ENCODE measurements at places on chromosomes 11 and 22.

DNA sequence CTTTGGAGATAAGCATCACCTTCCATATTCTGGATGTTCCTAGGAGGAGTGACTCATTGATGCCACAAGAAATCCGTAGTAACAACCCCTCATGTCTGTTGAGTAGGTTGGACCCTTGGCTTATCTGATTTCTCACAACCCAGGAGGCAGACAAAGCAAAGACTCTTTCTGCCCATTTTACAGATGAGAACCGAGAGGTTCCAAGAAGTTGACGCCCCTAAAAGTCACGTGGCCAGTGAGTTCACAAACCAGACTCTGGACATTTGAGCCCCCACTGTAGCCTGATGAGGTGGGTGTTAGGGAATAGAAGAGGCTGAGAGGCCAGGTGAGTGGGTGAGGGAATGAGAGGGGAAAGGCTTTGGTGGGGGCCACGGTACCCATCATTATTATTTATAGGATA lies 70.3 kb downstream of the TSPAN18 start:
- DNase-seq: no peak

DNA sequence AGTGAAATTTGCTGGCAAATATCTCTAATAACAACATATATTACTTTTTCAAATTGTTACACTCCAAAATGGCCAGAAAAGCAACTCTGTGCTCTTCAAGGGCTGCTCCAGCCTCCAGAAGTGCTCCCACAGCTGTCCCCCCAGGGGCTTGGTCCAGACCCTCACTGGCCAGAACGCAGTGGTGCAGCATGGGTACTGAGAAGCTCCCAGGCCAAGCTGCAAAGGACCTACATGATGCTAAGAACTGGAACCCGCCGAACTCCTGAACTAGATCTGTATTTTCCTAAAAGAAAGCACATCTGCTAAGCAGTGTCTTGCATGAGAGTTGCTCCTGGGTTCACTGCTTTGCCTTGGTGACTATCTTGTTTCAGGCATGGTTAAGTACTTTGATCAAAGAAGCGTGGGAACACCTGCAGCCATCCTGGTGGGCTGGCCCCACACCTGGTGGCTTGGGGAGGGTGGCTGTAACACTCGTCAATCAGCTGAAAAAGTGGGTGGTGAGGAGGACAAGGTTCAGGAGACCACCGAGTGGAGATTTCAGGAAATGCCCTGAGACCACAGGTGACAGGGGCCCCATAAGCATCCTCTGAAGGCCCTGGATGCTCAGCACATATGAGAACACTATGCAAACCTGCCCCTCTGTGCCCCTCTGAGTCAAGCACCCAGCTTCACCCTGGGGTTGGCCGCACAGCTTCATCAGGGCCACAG lies 72.7 kb upstream of the PITPNB start:
- no peak for DNase-seq

DNA sequence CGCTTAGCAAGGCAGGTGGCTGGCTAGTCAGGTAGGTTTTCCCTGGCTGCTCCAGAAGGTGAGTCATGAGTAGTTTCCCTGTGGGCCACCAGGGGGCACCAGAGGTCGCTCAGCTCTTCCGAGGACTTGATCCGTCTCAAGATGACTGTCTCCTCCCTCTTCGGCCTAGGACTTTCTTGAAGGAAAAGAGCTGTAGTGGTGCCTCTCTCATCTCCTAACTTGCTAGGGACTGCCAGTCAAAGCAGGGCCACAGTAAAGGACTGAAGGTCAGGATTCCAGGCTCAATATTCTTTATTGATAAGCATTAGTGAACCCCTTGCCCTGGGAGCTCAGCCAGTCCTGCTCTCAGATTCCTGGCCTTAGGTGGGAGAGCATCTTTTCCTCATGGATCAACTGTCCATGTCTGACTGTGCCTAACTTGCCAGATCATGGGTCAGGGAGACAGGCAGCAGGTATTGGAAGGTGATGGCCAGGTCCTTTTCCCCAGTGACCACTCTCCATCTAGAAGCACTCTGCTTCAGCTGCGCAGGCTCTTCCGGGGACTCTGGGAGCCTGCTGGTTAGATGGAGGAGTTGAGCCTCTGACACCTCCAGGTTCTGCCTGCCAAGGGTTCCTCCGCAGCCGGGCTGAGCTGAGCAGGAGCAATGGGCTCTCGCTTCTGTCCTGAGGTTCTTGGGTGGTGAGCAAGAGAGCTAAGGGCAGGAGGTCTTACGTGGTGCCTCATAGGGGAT lies 1.9 kb downstream of the POLD4 start:
- DNase-seq: peak; percentile 71

DNA sequence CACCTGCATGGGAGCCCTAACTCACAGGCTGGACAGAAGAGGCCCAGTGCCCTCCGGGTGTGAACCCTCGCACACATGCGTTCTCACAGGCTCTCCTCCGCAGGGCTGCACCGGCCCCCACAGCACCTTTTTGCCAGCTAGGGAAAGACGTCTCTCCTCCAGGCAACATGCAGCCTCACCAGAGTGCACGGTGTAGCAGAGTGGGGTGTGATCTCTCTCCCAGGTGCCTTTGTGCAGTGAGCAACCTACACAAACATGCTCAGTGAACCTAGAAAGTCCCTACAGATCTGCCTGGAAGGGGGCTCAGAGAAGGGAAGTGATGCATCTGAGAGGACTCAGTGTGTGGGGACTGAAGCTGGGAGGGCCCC lies 3.7 kb upstream of the CARNS1 start:
- DNase-seq: no peak

GRCh38 chr11:74611369-74611861 lies 19.0 kb downstream of the POLD3 start:
- DNase-seq: no peak

DNA sequence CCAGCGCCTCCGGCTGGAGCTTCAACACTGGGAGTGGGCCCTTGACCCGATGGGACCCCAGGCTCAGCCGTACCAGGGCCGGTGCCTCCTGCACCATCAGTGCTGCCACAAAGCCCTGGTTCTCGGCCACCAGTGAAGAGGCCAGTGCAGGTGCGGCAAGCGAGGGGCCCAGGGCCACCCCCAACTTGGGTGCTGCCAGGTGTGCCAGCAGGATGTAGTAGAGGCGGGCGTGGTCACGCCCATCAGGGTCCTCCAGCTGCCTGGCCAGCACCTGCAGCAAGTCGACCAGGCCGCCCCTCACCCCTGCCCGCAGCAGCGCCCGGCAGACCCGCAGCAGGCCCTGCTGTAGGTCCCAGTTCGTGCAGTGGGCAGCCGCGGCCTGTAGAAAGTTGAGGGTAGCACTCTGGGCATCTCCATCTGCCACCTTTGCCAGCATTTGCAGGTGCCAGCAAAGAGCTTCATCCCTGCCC lies 2.3 kb downstream of the AP5B1 start:
- no peak for DNase-seq

- DNase-seq: no peak
Observed at GRCh38 chr11:131470216-131470925, 100.0 kb downstream of the NTM start.

DNA sequence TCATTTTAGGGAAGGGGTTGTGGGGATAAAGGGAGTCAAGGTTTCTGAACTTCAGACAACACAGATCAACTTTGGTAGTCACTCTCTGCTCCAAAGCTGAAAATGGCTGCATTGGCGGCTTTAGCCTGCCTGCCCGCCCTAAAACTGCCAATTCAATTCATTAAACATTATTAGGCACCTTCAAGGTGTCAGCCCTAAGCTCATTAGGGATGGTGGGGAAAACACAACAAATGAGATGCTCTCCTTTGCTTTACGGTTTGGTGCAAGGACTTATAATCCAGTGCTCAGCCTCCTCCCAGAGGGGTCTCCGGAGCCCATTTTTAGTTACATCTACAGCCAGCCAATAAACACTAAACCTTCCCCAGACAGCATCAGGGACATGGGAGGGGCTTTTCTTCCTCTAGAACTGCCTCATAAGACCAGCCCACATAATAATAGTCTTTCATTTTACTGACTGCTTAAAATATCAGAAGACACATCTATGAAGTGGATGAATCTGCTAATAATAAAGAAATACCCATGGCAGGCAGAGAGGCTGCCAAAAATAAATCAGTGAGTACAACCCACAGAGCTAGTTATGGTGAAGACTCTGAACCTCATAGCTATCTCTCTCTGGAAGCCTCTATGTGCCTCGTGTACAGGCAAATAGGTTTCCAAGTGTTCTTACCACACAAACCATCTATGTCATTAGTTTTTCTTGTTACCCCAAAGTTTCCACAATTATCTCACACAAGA lies 102.8 kb upstream of the NCAM1 start:
- DNase-seq: no peak

DNA sequence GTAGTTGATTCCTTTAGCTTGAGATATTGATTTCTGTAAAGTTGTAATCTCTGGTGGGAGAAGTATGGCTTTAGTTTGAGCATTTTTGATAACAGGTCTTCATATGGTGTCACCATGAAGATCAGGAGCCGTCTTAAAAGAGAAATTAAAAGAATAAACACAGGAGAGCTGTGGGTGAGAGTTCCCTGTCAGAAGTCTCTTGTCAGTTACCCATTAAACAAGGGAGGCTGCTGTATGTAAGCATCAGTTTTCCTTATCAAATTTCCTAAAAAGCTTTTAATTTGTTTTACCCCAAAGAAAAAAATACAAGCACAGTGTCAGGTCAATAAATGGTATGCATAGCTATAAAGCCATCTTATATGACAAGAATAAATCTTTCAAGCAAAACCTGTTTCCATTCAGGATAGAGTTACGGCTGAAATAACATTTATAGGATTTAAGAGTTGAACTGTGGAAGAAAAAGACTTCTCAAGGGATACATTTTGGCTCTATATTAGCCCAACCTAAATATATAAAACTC lies 767.5 kb downstream of the JRKL start:
- DNase-seq: no peak

- DNase-seq: no peak
Observed at GRCh38 chr11:3950996-3951660, 95.7 kb downstream of the STIM1 start.

- no peak for DNase-seq
Observed at GRCh38 chr11:58574881-58575280, 775 bp downstream of the LPXN start.

DNA sequence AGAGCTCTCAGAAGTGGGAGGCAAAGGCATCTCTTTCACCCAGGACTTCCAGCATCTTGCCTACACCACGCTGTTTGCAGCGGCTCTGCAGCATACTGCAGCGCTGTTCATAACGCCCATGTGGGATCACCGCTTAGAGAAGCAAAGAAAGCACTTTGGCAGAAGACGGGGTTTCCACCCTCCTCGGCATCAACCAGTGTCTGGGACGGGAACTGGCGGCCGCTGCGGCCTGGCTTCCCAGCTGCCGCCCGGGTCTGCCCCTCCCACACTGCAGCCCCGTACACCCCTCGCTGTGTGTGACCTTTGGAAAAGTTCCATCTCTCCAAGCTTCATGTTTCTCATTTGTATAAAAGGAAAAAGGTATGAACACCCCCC lies 545 bp upstream of the TIRAP start:
- peak; percentile 34 for DNase-seq

DNA sequence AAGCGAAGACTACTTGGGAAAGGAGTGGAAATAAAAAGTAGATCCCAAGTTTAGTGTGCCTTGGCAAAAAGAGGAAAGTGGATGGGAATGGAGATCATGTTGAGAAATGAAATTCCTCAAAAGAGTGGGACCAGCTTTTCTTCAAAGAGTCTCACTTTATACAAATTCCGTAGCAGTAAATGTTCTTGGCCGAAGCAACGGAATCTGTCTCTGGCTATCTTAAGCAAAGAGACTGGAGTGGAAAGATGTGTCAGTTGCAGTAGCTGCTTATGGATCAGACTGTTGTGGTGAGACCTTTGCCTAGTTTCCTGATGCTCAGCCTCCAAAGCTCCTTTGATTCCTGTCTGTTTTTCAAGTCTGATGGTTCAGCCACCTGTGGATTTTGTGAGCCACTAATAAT lies 73.6 kb downstream of the CSTPP1 start:
- no peak for DNase-seq

DNA sequence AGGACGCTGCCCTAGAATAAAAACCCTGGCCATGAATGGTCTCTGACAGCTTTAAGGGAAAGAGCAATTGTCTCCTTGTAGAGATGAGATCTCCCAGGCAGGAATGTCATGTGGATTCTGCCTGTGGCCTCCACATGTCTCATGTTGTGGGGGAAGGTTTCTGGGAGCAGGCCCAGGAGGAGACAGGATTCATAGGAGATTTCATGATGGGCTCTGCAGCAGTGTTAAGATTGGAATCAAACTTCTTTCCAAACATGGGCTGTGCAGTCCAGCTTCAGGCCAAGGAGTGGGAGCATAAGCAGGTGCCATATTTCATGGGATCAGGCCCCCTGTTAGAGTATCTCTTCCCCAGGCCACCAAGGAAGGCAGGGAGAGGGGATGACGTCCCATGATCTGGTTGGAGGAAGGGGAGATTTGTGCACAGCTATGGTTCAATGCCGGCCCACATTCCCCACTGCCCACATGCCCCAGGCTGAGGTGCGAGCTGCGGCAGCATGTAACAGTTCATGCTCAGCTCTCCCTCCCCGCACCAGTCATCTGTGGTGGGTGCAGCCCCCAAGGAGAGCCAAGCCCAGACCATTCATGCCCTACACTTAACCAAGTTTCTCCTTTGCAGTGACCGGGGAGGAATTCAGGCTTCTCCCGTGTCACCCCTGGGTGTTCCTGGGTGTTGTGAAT lies 42.5 kb downstream of the LMO1 start:
- no peak for DNase-seq

DNA sequence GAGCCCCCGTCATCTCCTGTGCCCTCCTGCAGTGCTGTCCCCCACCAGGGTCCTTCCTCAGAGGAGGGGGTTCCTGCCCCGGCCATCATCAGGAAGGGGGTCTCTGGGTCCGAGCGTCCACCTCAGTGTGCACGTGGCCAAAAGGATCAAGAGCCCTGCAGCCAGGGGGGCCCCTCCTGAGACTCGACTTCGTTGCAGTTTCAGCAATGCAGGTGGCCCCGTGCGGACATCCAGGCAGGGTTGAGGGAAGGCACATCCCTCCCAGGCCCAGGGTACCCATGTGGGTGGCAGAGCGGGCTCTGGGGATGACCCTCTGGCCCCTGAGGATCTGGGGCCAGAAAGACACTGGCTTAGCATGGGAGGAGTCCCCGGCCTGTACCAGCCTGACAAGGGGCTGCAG lies 41.3 kb downstream of the LRP5 start:
- DNase-seq: no peak

- no peak for DNase-seq
Observed at GRCh38 chr11:7971846-7972245, 6.6 kb upstream of the NLRP10 start.

DNA sequence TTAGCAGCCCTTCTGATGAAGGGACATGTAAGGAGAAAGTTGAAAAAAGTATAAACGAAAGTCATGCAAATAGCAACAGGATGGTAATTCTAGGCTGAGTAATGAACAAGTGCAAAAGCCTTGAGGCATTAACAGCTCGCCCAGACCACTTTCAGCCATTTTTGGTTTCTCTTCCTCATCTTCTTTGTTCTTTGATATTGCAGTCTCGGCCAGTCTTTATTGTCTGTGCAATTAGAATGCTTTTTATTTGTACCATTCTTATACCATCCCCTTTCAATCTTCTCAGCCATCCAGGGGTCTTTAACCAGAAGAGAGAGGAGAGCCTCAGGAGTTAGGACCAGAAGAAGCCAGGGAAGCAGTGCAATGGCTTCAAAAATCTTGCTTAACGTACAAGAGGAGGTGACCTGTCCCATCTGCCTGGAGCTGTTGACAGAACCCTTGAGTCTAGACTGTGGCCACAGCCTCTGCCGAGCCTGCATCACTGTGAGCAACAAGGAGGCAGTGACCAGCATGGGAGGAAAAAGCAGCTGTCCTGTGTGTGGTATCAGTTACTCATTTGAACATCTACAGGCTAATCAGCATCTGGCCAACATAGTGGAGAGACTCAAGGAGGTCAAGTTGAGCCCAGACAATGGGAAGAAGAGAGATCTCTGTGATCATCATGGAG lies 7.3 kb downstream of the TRIM34 start:
- DNase-seq: no peak

Measured in D721Med (cell line).